SW480 (cell line): ENCODE measurements at places on chromosomes 11 and 22.

GRCh38 chr11:86990515-86990914 is 35.3 kb upstream of the FZD4 start:
- DNase-seq = peak; percentile 29

GRCh38 chr11:10379022-10379421 is 74.1 kb downstream of the ADM start:
- DNase-seq = no peak

- no peak for DNase-seq
Measured at GRCh38 chr11:72038491-72038890, 39.8 kb downstream of the IL18BP start.

GRCh38 chr11:90235526-90235925 is 12.7 kb upstream of the CHORDC1 start:
- no peak for DNase-seq

DNA sequence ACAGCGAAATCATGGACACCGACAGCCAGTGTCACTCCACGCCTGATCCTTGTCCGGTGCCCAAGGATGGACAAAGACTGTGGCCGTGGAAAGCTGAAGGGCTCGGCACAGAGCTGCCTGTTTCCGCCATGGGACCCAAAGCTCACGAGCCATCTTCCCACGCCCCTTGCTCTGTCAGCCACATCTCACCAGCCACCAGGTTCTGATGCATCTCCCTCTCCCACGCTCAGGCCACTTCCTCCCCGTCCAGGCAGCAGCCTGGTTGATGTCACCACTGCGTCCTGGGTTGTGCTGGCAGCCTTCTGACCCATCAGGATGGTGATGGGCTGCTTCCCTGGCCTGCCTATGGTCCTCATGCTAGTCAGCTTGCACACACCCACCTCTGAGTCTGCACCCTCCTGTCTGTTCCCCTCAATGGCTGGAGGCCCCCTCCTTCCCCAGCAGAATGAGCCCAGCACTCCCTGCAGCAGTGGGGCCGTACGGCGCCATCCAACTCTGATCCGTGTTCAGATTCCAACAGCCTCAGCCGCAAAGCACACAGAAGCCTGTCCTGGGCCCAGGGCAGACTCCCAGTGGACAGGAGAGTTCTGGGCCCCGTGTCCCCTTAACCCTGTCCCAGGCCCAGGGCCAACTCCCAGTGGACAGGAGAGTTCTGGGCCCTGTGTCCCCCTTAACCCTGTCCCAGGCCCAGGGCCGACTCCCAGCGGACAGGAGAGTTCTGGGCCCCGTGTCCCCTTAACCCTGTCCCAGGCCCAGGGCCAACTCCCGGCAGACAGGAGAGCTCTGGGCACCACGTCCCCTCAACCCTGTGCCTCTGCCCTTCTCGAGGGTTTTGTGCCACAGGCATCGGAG is 259.5 kb downstream of the BRD1 start:
- no peak for DNase-seq

DNA sequence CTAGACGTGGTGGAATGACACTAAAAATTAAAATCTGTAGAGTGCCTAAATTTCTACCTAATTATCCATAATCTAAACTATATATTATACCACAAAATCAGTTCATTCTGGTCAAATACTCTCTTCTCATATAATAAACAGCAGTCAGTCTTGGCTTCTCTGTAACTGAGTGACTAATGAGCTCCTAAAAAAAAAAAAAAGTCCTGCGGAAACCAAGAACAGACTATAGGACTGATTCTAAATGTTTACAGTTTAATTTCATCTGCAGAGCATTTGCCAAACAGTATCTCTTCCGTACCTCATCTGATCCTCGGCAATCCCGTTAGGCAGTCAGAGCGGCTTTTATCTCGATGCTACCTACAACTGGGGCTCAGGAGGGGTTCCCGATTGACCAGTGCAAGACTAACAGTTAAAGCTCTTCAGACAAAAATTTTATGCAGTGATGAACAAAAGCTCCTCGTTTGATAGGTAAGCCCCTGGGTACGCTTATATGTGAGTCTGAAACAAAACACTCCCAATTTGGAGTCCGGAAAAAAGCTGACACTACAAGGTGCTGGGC is 686 bp downstream of the KIF18A start:
- peak; percentile 52 for DNase-seq

GRCh38 chr22:42623301-42623751 is 8.6 kb upstream of the POLDIP3 start:
- DNase-seq = no peak

GRCh38 chr22:42080287-42080686 is 787 bp downstream of the SMDT1 start:
- DNase-seq = peak; percentile 22

- DNase-seq = no peak
Measured at GRCh38 chr11:84865257-84865656, 761.9 kb downstream of the DLG2 start.

DNA sequence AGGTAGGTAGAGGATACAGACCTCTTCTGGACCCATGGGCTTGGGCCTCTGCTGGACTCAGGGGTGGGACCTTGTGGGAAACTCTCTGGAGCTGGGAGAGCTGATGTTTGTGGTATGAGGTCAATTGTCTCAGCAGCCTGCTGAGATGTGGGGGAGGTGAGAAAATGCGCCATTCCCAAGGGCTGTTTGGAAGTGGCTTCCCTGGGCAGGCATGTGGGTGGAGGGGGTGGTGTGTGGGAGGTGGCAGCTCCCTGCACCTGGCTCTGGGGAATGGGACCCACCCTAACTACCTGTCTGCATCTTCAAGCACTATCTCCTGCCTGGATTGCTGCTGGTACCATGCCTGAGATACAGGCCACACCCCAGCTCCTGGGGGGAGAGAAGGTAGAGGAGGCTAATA is 97.4 kb upstream of the THY1 start:
- no peak for DNase-seq

DNA sequence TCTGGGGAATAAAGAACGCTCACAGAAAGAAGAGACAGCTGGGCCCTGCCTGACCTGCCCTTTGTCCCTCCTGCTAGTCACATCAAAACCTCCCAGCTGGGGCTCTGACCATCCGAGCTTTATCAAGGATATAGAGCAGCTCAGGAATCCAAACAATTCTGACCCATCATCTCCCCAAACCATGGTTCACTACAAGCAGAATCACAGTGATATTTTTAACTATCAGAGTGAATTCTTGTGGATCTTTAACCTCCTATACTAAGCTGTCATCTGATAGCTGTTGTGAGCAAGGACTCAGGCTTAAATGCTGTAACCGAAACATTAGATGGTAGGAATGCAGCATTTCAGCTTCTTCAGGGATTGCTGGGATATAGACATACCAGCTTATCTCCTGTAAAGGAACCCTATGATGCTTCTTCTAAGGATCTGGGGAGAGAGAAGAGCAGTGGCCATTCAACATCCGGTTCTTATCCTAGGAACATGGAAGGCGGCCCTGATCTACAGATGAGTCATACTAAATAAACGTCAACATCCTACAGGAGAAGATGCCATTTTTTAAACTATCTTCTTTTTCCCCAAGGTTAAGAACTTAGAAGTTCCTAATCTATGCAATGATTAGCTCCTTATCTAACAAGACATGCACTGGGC is 84.7 kb upstream of the AKIP1 start:
- peak; percentile 28 for DNase-seq

GRCh38 chr11:69630017-69630416 is 10.9 kb upstream of the CCND1 start:
- peak; percentile 28 for DNase-seq

DNA sequence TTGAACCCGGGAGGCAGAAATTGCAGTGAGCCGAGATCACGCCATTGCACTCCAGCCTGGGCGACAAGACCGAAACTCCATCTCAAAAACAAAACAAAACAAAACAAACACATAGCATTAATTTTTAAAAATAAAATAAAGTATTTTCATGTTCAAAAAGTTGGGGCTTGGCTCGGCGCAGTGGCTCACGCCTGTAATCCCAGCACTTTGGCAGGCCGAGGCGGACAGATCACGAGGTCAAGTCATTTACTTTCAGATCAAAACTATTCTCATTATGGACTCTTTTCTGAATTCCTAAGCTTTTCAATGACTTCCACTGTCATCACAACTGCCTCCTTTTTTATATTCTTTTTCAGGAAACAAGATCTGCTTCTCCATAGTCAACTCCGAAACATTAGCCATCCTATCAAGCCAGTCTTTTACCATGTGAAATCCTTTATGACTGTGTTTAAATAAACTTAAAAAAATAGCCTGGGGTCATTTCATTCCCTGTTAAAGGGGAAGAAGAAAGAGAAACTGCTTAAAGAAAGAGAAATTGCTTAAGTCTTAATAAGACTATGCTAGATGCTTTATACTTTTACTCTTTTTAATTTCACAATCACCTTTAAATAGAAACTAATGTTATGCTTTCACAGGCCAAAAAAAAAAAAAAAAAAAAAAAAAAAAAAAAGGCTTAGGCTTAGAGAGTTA is 13.1 kb upstream of the CHRNA10 start:
- no peak for DNase-seq

DNA sequence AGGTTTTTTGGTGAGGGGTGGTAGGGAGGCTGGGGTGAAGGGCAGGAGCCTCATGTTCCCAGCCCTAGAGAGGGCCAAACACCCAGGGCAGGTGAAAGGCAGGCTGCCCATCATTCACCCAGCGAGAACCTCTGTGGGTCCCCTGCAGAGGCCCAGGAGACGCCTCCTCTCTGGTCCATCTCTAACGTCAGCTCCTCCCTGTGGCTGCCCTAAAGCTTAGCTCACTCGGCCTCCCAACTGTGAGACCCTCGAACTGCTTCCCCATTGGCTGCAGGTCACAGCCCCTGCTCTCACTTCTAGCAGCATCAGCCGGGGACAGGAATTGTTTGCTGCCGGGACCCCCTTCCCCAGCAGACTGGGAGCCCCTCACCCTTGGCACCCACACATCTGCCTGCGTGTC is 615 bp upstream of the NFAM1 start:
- no peak for DNase-seq

DNA sequence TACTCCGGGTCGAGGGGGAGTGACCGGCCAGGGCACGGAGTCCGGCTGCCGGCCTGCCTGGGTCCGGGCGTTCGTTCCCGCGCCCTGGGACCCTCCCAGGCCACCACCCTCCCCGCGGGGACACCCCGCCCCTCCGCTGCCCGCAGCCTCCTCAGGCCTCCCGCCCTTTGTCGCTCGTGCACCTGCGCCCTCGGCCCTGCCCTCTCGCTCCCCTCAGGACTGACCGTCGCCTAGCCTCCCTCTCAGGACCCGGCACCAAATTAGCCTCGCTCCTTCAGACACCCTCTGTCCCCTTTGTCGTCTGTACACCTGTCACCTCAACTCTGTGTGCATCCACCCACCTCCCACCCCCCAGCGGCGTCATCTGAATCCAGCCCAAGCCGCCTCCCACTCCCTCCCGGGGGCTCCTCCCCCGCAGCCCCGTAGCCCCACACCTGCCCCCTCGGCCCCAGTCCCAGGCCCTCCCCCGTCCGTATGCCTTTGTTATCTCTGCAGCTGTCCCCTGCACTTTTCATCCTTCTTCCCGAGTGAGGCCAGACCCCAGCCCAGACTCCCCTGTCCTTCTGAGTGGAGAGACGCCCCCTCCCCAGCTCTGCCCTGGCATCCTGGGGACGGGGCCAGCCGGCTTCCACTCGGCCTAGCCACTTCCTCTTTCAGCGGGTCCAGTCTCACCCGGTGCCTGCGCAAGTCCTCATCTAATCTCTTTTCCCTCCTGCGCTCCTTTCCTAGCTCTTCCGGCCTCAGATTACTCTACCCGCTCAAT is 643 bp downstream of the TIGD3 start:
- DNase-seq = no peak

GRCh38 chr11:112748713-112749543 is 212.3 kb upstream of the NCAM1 start:
- no peak for DNase-seq

GRCh38 chr11:65260756-65261590 is 789 bp upstream of the POLA2 start:
- DNase-seq = peak; percentile 41

DNA sequence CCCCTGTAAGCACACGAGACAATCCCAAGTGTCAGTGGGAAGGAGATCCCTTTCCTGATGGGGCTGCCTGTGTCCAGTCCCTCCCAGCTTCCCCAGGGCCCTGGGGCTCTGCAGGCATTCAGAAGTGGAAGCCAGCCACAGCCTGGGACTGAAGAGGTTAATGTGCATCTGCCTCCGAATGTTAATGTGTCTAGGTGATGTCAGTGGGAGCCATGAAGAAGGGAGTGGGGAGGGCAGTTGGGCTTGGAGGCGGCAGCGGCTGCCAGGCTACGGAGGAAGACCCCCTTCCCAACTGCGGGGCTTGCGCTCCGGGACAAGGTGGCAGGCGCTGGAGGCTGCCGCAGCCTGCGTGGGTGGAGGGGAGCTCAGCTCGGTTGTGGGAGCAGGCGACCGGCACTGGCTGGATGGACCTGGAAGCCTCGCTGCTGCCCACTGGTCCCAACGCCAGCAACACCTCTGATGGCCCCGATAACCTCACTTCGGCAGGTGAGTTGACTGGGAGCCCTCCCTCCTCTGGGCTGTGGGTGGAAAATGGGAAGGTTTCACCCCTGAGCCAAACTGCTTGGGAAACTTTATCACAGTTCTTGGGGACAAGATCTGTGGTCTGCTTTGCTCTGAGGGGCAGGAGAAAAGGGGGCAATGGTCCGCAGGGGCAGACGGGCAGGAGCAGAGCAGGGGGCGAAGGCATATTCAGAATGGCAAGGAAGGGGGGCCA is at the start of gene MCHR1:
Gene MCHR1 (plus strand): TSS at position 236 of the 715 bp plus-strand sequence. CDS start 169 bp downstream, at position 405.
- no peak for DNase-seq

DNA sequence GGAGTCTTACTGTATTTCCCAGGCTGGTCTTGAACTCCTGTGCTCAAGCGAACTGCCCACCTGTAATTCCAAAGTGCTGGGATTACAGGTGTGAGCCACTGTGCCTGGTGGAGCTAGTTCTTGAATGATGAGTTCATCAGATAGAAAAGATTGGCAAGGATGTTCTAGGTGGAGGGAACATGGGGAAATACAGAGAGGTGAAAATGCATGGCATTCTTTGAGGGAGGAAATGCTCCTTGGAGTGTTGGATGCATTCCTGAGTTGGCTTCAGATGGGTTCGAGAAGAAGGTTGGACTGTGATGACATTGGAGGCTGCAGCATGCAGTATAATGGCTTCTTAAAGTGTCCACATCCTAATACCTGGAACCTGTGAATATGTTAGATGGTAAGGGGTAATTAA is 4.4 kb downstream of the DDX10 start:
- DNase-seq = no peak

DNA sequence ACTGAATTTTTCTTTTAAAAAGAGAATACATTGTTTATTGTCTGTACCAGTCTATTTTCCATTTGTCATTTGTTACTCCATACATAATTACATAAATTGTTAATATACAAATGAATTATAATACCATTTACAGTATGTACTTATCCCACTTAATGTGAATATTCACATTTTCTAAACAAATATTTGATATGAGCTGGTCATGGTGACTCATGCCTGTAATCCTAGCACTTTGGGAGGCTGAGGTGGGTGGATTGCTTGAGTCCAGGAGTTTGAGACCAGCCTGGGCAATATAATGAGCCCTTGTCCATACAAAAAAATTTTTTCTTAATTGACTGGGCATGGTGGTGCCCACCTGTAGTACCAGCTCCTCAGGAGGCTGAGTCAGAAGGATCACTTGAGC is 6.8 kb downstream of the SC5D start:
- no peak for DNase-seq

DNA sequence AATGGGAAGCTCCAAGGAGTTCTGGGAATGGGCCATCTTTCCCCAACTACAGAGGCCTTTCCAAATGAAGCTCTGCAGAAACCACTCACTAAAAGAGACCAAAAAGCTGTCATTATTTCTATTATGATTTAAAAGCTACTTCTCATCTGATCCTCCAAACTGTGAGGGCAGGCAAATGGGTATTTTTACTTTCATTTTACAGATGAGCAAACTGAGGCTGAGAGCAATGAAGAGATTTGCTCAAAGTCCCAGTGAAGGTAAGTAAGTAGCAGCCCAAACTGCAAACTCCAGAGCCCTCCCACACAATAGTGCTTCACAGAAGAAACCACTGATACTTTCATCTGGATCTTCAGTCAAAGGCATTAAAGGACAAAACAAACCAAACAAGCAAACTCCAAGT is 1.4 kb downstream of the RSPH14 start:
- no peak for DNase-seq
